ENCODE measurements at places on chromosomes 12 and 14.

GRCh38 chr14:19947413-19948090 is 16.8 kb downstream of the OR4K1 start:
- DNase-seq: no peak

GRCh38 chr12:93638095-93638494 is 39.1 kb upstream of the CRADD start:
- DNase-seq: no peak

- peak; percentile 53 for DNase-seq
Measured at GRCh38 chr14:36520601-36521525, 831 bp upstream of the NKX2-1 start.

- DNase-seq: no peak
Measured at GRCh38 chr12:97573901-97574300, 111.3 kb downstream of the RMST start.
